ENCODE measurements at places on chromosomes 2 and 18. TPM values are rescaled to one million over a fixed set of nuclear protein-coding genes. Genes with fewer than 3 reads are reported as not detected.

The ABHD1 gene
- total RNA-seq: 1.7 TPM

The CPLX4 gene
- total RNA-seq: not detected

The CGREF1 gene
- 2.5 TPM for total RNA-seq

The LHCGR gene
- total RNA-seq: not detected

The CDH20 gene
- total RNA-seq: not detected

The POTEJ gene
- not detected for total RNA-seq

The COL4A4 gene
- total RNA-seq: 1.4 TPM

The EMILIN2 gene
- 0.99 TPM for total RNA-seq

The DGKD gene
- 16.6 TPM for total RNA-seq

The POTEC gene
- not detected for total RNA-seq

The ANKRD36C gene
- 6.6 TPM for total RNA-seq

GRCh38 chr2:90207454-90208058 is 1516.1 kb downstream of the RPIA start:
- H3K36me3 ChIP-seq: no peaks in the 10 kb centered on the region
- no peaks in the 10 kb centered on the region for H3K4me1 ChIP-seq
- no peak overlapping the region for H3K4me3 ChIP-seq
- no peaks in the 10 kb centered on the region for H3K27me3 ChIP-seq

DNA sequence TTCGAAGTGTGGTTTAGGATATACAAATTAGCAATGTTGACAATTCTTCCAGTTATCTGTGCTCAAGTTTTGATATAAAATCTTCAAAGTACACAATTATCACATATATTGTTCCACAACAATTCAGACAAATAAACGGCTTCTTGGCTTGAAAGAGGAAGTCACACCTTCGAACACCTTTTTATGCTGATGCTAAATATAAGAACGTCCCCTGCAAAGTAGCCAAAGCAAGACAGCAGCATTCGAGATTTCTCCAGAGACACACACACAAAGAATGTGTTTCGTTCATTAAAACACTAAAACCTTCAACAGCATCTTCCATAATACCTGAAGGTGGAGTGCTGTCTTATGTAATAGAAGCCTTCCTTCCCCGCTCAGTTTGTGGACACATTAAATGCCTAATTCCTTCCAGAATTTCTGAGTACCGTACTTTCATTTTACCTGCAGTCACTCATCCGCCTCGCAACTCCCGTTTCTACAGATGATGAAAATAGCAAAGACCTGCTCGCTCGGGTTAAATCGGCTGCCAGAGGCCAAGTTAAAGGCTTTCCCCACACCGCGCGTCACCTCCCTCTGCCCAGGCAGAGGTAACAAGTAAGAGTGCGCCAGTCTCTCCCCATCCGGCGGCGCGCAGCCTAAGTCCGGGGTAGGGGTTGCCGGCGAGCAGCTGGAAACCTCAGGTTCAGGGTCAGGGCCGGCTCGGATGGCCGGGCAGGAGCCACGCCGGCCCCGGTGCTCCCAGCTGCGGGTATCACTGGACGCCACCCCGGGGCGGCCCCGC is 847 bp downstream of the SERPINE2 start:
- DNase-seq: peak; percentile 50
- H3K27me3 ChIP-seq: no peaks in the 10 kb centered on the region
- H3K27ac ChIP-seq: no peak overlapping the region
- H3K36me3 ChIP-seq: no peaks in the 10 kb centered on the region
- peaks cover 2% of the 10 kb centered on the region for H3K4me1 ChIP-seq
- H3K4me3 ChIP-seq: peak overlapping the region; percentile 55

- no peaks in the 10 kb centered on the region for H3K36me3 ChIP-seq
- no peak overlapping the region for H3K4me3 ChIP-seq
- no peak for DNase-seq
- H3K27ac ChIP-seq: no peak overlapping the region
Measured at GRCh38 chr2:133557614-133558013, 10.6 kb downstream of the NCKAP5 start.

GRCh38 chr2:231513746-231514224 is 16.5 kb downstream of the NMUR1 start:
- peak overlapping the region; percentile 68 for H3K27ac ChIP-seq
- peak overlapping the region; percentile 63 for H3K4me3 ChIP-seq
- no peaks in the 10 kb centered on the region for H3K27me3 ChIP-seq
- H3K4me1 ChIP-seq: no peaks in the 10 kb centered on the region
- DNase-seq: no peak

DNA sequence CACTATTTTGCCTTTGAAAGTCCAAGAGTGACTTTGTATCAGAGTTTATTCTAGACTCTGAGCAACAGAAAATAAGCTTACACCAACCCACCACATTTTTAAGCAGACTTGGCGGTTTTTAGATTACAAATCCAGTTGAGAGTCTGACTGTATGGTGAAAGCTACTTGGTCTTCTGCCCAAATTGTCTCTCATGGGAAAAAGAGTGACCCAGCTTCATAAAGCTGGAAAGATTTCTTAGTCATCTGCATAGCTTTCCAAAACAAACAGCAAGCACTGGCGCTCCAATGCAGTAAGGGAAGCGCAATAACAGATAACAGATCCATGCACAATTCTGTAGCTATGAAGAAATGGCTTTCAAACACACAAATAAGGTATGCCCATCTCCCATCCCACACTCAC is 7.1 kb downstream of the DSG1 start:
- H3K4me3 ChIP-seq: no peak overlapping the region
- no peaks in the 10 kb centered on the region for H3K27me3 ChIP-seq
- no peak for DNase-seq
- no peak overlapping the region for H3K27ac ChIP-seq

DNA sequence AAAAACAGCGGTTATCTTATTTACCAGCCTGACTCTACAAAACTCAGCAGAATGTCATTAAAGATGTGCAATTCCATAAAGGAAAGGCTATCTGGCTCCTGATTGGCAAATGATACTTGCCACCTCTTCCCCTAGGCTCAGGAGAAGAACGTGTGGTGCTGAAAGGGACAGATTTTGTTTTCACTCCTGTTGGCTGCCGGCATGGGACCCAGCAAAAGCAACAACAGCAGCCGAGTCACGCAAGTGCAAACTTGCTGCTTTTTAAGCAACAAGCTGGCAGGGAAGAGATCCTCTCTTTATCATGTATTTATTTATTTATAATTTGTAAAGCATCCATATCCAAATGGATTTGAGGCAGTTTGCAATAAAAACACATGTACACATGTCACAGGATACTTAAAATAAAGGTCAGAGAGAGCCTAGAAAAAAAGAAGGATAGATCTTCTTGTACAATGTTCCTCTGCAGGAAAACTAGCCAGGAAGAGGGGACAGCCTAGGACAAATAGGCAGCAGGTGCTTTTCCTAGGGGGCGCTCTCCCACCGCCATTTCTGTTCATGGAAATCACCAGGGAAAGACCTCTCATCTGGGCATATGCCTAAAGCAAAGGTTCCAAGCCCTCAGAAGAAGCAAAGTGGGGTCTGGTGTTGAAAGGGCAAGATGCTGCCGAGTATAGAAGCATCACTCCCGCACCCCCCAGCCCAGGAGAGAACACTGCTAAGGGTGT is 799.3 kb downstream of the BCL11A start:
- H3K4me3 ChIP-seq: no peak overlapping the region
- no peak for DNase-seq
- H3K4me1 ChIP-seq: no peaks in the 10 kb centered on the region
- no peaks in the 10 kb centered on the region for H3K36me3 ChIP-seq
- H3K27me3 ChIP-seq: no peaks in the 10 kb centered on the region
- no peak overlapping the region for H3K27ac ChIP-seq

GRCh38 chr18:70046207-70046606 is 98.5 kb upstream of the CD226 start:
- no peak for DNase-seq
- no peaks in the 10 kb centered on the region for H3K27me3 ChIP-seq
- H3K4me1 ChIP-seq: no peaks in the 10 kb centered on the region

DNA sequence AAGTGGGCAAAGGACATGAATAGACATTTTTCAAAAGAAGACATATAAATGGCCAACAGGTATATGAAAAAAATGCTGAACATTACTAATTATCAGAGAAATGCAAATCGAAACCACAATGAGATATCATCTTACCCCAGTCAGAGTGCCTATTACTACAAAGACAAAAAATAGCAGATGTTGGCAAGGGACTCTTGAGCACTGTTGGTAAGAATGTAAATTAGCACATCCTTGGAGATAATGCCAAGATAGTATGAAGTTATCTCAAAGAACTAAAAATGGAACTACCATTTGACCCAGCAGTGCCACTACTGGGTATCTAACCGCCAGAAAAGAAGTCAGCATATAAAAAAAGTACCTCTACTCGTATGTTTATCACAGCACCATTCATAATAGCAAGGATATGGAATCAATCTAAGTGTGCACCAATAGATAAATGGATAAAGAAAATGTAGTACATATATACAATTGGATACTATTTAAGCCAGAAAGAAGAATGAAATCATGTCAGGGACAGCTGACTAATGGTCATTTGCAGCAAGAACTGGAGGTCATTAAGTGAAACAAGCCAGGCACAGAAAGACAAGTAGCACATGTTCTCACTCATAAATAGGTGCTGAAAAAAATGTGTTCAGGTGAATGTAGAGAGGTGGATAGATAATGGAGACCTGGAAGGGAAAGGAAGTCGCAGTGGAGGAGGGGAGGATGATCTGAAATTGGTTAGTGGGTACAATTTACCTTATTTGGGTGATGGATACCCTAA is 141.7 kb upstream of the B3GNT2 start:
- H3K4me3 ChIP-seq: no peak overlapping the region
- no peak for DNase-seq
- no peak overlapping the region for H3K27ac ChIP-seq
- no peaks in the 10 kb centered on the region for H3K27me3 ChIP-seq
- no peaks in the 10 kb centered on the region for H3K36me3 ChIP-seq
- no peaks in the 10 kb centered on the region for H3K4me1 ChIP-seq

DNA sequence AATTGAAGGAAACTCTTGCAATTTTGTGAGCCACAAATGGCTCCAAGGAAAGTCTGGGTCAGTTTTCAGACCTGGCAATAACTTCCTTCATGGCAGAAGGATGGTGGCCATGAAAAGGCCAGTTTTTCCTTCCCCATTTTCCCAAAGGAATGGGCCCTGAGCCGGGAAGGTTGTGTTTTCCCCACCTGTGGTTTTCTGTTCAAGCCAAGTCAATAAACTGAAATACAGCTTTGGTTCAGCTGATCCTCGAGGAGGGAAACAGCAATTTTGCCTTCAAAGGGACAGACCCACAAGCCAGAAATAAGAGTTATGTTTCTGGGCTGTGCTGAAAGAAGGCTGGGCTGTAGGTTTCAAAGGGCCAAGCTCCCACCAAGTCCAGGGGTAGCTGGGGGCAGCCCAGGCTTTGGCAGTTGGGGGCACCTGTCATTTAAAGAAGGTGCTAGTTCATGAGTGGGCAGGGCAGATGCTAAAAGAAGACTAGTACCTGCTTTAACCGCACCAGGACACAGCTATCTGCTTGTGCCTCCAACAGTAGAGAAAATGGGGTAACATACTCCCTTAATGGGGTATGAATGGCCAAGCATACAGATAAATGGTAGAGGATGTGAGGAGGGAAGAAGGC is 97.0 kb downstream of the TTC32 start:
- no peak overlapping the region for H3K4me3 ChIP-seq
- no peaks in the 10 kb centered on the region for H3K4me1 ChIP-seq
- H3K27me3 ChIP-seq: no peaks in the 10 kb centered on the region
- no peak for DNase-seq
- no peaks in the 10 kb centered on the region for H3K36me3 ChIP-seq

DNA sequence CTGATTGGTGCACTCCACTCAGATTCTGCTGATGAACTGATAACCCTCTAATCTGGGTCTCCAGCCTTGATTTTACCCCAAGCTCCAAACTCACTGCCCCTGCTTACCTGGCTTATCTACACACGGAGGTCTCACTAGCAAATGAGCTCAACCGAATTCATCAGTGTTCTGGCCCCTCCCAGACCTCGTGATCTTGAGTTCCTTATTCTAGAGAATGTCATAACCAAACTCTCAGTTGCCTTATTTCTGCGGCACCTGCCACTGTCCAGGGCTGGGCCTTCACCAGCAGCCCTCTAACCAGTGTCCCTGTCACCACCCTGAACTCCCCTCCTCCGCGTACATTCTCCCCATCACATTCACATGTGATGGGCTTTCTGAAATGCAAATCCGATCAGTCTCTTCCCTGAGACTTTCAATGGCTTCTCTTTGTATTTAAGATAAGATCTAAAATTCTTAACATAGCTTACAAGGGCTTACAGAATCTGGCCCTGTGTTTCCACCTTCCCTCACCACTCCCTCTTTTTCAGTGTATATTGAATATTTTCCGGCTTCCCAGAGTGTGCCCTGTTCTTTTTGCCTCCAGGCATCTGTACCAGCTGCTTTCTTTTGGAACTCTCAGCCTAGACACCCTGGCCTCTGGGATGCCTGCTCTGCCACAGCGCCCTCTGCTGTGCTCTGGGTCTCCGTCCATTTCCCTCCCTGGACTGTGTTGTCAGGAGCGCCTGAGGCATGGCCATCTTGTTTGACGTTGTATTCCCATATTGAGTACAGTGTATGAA is 31.1 kb downstream of the NAB1 start:
- no peaks in the 10 kb centered on the region for H3K27me3 ChIP-seq
- peak; percentile 57 for DNase-seq
- H3K4me3 ChIP-seq: no peak overlapping the region

DNA sequence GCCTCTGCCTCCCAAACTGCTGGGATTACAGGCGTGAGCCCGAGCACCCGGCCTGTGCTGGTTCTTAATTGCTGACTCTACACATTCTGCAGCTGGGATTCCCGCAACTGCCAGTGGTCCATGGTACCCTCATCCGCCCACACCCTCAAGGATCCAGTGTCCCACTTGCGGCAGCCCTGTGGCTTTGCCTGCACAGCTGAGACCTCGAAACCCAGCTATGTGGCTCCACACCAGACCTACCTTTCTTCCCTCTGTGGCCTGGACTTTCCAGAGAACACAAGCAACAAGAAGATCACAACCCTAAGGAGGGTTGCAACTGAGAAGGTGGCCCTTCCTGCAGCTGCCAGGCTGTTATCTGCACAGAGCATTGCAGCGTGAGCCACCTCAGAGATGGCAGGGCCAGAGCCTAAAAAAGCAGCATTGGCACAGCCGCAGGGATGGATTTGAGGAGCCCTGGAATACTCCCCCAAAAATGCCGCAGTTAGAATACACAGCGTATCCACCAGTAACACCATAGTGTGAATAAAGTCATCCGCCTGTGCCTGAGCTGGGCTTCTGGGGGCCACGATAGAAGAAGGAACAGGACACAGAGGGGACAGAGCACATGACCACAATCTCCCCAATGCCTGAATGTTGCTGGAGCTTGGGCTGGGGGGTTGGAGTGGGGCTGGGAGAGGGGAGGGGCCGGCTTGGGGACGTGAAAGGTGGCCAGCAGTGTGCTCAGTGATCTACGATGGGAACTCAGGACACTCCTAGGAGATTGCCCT is 1.9 kb downstream of the GPR55 start:
- no peak overlapping the region for H3K4me3 ChIP-seq
- no peaks in the 10 kb centered on the region for H3K4me1 ChIP-seq
- H3K27me3 ChIP-seq: no peaks in the 10 kb centered on the region
- no peak overlapping the region for H3K27ac ChIP-seq

- no peak for DNase-seq
- H3K4me1 ChIP-seq: no peaks in the 10 kb centered on the region
- H3K36me3 ChIP-seq: no peaks in the 10 kb centered on the region
- H3K4me3 ChIP-seq: no peak overlapping the region
- no peak overlapping the region for H3K27ac ChIP-seq
Measured at GRCh38 chr18:1805521-1805920, 765.8 kb downstream of the METTL4 start.

All from right lobe of liver (tissue), 6 donors.